HL-60 (cell line): ENCODE measurements at places on chromosomes 3 and 15.

GRCh38 chr15:78179286-78179840 is 30.2 kb downstream of the IDH3A start:
- DNase-seq, result no peak

GRCh38 chr3:105347625-105348302 is 18.9 kb upstream of the ALCAM start:
- DNase-seq, result no peak

- no peak for DNase-seq
Measured at GRCh38 chr3:42509111-42509510, 6.7 kb downstream of the VIPR1 start.

DNA sequence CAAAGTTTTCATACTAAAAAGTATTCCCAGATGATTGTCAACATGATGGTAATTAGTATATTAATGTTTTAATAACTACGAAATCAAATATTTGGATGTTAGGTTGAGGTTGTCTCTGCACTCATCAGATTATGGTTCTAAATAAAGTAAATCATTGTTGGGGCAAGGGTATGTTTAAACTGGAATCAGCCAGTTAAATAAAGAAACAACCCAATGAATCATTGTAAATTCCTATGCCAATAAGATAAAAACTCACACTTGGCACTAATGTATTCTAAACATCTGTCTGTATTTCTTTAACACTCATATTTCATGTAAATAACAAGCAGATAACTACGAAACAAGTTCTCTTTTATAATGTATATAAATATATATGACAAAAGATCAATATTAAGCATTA is 92.7 kb downstream of the PEAK1 start:
- no peak for DNase-seq

- no peak for DNase-seq
Measured at GRCh38 chr3:110423276-110423675, 648.3 kb upstream of the NECTIN3 start.
